Suppressor macrophage treated with lipopolysaccharide for 4 hours (primary cell): ENCODE measurements at places on chromosomes 11 and 22.

DNA sequence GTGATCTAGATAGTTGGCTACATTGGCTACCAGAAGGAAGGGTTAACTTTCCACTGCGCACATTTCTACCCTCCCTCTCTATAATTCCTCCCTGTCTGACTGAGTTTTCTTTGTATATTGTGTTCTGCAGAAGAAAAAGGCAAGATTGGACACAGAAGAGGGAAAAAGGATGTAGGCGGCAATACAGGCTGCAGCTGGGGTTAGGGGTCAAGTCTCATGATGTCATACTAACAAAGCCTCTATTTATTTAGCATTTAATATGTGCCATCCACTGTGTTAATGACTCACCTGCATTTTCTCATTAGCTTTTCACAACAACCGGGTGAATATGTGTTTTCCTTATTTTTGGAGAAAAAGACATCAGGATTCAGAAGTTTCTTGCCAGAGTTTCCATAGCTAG, 2.0 kb downstream of the FAM83F start:
- no peak for DNase-seq

- no peak for DNase-seq
These were observed 29.9 kb downstream of the KCNQ1OT1 start for GRCh38 chr11:2669634-2670469.

GRCh38 chr22:22110548-22111266, 128.1 kb upstream of the TOP3B start:
- DNase-seq = peak; percentile 59

GRCh38 chr11:119374632-119375336, 6.7 kb downstream of the USP2 start:
- no peak for DNase-seq

- DNase-seq = no peak
These were observed 1059.4 kb upstream of the CCDC90B start for GRCh38 chr11:84345597-84345996.

DNA sequence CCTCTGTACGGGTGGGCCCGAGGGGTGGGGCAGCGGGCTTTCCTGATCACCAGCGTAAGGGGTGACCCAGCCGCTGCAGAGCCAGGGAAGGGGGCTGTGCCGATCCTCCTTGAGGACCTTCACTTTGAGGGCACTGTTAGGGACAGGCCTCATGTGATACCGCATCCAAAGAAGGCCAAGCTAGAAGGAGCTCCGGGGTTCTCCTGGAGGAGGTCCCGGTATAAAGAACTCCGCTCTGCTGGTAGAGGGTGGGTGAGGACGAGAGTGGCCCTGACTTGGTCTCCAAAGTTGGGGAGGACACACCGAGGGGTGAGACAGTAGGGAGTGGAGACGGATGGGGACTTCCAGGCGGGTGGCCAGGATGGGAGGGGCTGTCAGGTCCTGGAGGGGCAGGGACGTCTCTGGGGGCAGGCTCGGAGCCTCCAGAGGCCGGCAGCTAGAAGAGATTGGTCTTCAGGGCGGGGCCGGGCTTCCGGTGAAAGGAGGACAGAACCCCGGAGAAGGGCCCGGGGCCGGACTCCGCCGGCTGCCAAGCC, 4.6 kb downstream of the PHOX2A start:
- peak; percentile 32 for DNase-seq

GRCh38 chr11:34262531-34263081, 95.2 kb downstream of the ABTB2 start:
- DNase-seq = no peak

- no peak for DNase-seq
These were observed 1431.4 kb downstream of the BRD1 start for GRCh38 chr22:48396091-48396784.

- no peak for DNase-seq
These were observed 587.2 kb downstream of the BUD13 start for GRCh38 chr11:116185551-116185950.

GRCh38 chr11:61134801-61135257, 26.4 kb downstream of the VPS37C start:
- no peak for DNase-seq

DNA sequence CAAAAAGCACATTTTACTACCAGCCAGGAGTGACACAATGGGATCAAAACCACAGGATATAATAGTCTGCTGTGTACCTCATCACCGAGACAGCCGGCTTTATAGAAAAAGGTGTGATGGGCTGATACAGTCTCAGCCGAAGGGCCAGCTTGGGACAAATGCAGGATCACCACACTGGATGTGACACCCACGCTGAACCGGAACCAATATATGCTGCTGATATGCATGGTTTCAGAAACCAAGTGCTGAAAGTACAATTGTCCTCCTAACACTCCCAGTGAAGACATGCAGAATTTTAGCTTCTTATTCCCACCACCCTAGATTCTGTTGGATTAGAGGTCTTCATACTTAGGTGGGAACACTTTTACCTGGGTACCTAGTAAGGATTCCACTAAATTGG, 97.0 kb upstream of the LDLRAD3 start:
- no peak for DNase-seq

GRCh38 chr11:123374622-123374968, 55.5 kb upstream of the GRAMD1B start:
- DNase-seq = no peak
